Activated T-helper 1 cell treated with anti-CD3 and anti-CD28 coated beads, Interleukin-12 subunit alpha, Interleukin-12 subunit beta, Interleukin-2, Interleukin-4 antibody, amounts not matched to agents 30 ng/mL and 10 ng/mL and 1 ng/mL, durations not matched to agents 14 hours and 24 hours and 36 hours (primary cell): ENCODE measurements at places on chromosomes 2 and 18.

DNA sequence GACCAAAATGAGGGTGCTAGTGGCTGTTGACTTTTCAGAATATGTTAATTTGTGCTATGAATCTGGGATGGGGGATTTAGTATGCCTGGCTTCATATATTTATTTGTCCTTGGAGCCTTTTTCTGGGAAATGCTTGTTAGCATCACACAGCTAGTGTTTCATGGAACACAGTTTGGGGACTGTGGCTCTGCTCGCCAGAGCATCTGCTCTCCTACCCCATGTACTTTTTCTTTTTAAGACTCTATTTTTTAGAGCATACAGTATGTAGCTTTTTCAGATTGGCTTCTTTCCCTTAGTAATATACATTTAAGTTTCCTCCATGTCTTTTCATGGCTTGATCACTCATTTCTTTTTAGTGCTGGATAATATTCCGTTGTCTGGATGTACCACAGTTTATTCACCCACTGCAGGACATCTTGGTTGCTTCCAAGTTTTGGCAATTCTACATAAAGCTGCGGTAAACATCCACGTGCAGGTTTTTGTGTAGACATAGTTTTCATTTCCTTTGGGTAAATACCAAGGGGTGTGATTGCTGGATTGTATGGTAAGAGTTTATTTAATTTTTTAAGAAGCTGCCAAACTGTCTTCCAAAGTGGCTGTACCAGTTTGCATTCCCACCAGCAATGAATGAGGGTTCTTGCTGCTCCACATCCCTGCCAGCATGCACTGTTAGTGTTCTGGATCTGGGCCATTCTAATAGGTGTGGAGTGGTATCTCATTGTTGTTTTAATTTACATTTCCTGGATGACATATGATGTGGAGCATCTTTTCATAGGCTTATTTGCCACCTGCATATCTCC, 44.1 kb downstream of the EFR3B start:
- no peak for DNase-seq

- no peak for DNase-seq
Observed at GRCh38 chr2:217535957-217536708, 466.7 kb downstream of the TNS1 start.

DNA sequence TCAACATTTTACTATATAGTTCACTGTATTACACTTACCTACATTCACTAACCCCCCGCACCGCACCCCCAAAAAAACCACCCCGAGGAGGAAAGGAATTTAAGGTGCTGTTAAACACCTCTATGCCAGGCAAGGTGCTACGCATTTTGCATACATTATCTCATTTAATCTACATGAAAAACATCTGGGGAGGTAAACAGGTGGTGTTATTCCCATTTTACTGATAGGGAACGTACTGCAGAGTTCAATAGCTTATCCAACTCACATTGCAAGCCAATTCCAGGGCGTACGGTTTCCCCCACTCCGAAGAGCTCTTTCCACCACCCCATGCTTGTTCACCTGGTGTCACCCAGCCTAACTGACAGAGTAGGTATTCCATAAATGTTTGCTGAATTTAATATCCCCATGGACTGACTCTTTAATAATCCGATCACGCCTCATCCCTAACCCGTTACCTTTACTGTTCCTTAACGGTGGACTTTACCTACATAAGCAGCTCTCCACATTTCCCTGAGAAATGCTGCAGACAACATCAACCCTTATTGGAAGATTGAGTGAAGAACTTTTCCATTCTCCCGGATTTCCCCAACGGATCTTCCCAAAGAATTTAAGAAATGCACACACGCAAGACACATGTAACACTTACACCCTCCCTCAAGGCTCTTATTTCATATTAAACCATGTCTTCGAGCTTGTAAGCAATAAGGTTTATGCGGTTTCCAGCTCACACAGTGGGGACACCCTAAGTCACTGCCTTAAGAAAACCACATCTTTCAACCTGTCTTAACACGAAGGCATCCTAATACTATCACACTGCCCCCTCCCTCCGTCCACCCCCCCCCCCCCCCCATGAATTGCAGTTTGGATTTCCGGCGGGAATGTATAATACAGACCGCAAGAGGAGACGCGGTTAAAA, 1.2 kb downstream of the RAPH1 start:
- DNase-seq = no peak

GRCh38 chr2:181313845-181314244, 143.3 kb upstream of the ITGA4 start:
- no peak for DNase-seq

GRCh38 chr2:53583583-53583982, 184.0 kb upstream of the CHAC2 start:
- no peak for DNase-seq

- DNase-seq = peak; percentile 88
Observed at GRCh38 chr2:677056-677958, at the start of gene TMEM18. Gene TMEM18, minus strand, starts transcription at chr2:677406. Its CDS starts 61 bp downstream, at chr2:677345.

DNA sequence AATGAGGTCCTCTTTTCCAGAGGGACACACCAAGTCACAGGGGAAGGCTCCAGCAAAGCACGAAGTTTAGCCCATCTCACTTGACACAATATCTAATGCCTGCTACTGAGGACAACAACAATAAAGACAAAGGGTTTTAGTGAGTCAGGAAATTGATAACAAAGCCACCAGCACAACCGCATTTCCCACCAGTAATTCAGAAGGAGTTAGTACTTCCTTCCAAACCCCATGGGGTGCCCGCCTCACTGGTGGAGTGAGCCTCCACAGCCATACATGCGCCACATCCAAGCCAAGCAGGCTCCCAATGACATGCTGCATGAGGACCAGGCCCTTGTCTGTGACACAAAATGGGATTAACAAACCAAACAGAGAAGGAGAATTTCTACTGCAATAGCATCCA, 40.1 kb downstream of the MRPL35 start:
- no peak for DNase-seq

- DNase-seq = no peak
Observed at GRCh38 chr2:84858937-84859336, 21.9 kb downstream of the TRABD2A start.

DNA sequence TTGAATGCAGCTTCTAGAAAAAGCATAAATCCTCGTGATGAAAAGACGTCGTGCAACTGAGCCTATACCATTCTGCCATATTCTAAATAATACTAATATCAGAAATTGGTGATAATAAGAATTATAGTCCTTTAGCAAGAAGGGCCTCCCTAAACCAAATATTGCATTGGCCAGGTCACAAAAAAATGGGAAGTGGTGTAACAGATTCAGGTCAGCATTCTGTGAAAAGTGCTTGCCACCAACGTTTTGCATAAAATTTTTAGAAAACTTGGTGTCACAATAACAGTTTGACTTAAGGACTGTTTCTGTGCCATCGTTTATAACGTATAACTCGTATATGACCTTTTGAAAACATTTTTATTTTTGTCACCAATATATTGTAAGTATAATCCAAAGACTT, 603.6 kb downstream of the CPS1 start:
- DNase-seq = no peak

DNA sequence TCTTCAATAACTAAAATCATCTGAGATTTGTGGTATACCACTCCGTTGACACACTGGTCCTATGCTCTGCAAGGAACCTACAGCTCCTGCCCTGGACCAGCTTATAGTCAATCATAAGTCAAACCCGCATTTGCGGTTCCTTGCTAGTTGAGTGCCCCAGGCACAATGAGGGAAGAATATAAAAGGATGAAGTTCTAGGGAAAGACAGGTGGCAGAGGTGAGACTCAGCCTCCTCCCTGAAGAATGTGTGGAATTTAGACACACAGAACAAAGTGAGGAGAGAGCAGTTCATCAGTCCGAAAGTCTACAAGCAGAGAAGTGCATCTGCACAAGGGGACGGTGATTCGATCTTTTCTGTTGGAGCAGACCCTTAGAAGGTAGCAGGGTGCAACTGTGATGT, 615.0 kb upstream of the FANCL start:
- no peak for DNase-seq

DNA sequence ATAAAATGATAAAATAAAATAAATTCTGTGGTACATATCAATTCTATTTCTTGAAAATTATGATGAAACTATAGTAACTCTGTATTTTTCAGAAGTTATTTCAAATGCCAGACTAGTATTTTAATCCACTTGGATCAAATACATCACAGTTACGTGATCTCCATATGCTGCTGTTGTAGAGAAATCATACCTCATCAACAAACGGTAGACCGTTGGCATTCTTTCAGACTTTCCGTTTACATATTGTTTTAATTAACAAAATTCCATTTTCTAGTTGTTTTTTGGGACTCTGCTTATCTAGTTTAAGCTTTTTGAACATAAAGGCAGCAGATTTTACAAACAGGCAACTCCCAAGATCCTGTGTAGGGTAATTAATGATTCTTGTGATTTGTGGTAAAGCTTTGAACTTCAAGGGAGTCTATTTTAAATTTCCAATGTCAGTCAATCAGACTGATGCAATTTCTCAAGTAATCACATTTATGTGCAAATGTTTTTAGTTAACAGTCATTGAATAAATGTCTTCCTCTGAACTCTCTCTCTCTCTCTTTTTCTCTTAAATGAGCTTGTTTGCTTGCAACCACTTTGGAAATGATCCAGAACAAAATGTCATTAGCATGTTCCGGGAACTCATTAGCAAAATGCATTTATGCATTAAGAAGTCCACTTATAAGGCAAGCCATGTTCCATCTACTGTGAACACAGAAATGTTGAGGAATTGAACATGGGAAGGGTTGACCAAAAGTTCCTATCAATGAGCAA, 31.8 kb downstream of the NYAP2 start:
- no peak for DNase-seq

GRCh38 chr2:235277485-235277884, 216.4 kb upstream of the AGAP1 start:
- no peak for DNase-seq

- DNase-seq = peak; percentile 67
Observed at GRCh38 chr2:136118819-136119716, 1.1 kb upstream of the CXCR4 start.

- no peak for DNase-seq
Observed at GRCh38 chr18:25005541-25006403, 346.2 kb downstream of the ZNF521 start.

DNA sequence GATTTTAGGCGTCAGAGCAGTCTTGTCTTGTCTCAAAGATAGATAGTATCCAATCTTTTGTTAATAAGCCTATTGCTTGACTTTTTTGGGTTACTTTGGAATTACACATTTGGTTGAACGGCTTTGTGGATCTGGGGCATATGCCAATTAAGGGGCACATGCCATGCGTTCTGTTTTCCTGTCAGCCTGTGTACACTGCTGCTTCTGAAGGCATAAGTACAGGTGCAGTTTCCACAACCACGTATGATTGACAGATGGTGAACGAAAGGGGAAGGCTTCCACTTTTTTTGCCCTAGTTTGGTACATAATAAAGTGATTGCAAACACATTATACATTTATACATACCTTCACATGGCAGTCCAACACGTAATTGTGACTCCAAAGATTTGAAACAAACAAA, 102.3 kb downstream of the RAPH1 start:
- no peak for DNase-seq

GRCh38 chr2:218402911-218403411, 3.3 kb downstream of the CTDSP1 start:
- no peak for DNase-seq

- DNase-seq = no peak
Observed at GRCh38 chr2:23375448-23375847, 9.5 kb upstream of the KLHL29 start.

GRCh38 chr2:38863061-38863695, 12.6 kb downstream of the DHX57 start:
- DNase-seq = no peak

GRCh38 chr2:215693193-215693998, 257.5 kb upstream of the FN1 start:
- no peak for DNase-seq

GRCh38 chr2:44443517-44443916, 81.8 kb downstream of the CAMKMT start:
- no peak for DNase-seq

GRCh38 chr2:28274911-28275685, 117.6 kb upstream of the FOSL2 start:
- no peak for DNase-seq

DNA sequence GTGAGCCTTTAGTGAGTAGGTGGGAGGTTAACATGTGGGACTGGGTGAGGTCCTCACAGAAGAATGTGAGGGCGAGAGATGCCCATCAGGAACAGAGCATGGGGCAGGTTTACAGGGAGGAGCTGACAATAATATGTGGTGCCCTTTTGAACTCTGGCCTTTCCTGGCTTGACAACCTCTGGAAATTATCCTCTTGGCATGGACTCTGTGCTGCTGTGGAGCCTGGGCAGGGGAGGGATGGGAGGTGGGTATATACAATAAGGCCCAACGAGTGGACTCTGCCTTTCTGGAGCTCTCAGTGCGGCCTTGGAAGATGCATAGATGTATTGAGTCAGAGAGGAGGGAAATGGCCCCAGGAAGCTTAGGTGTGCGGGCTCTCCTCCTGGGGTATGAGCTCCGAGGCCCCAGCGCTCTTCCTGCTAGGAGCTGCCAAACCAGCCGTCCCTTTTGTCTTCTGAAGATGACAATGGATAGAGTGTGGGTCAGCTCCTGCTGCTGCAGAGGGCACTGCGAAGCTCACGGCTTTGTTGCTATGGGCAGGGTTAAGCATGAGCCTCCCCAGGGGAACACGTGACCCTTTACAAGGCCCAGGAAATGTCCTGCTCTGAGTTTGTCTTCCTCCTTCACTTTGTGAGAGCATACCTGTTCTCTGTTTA, 8.7 kb upstream of the PSD4 start:
- no peak for DNase-seq

GRCh38 chr18:12960853-12961397, 13.1 kb downstream of the SEH1L start:
- no peak for DNase-seq
